CD4-positive, alpha-beta T cell treated with Interleukin-4 for 4 hours (primary cell): ENCODE measurements at places on chromosomes 11 and 22.

DNA sequence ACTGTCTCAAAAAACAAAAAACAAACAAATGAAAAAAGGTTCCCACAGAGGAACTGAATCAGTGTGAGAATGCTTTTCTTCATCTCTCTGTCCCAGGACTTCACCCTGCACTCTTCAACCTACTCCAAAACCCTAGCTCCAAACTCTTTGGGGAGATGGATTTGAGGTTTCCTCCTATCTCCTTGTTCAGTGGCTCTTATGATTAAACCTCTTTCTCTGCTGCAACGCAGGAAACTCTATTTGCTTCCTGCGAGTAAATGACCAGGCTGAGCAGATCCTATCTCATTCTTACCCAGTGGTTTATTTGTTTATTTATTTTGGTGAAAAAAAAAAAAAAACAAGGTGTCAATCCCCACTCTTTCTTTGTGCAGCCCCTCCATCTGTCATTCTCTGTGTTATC is 12.0 kb downstream of the SLC6A5 start:
- no peak for DNase-seq

- no peak for DNase-seq
These were observed 85.5 kb downstream of the APIP start for GRCh38 chr11:34830648-34831047.

DNA sequence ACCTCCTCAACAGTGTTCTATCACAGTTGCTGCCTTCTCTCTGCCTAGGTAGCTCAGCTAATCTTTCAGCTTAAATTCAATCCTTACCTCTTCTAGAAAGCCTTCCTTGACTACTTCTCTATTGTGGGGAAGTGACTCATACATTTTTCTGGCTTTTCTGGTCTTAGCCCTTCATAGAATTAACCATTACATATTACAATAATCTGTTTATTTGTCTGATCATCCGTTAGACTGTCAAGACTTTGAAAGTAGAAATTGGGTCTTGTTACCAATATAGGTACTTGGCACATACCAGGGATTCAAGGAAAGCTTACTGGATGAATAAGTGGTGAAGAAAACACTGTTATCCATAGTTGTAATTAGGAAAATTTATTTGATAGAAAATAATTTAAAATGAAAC is 89.6 kb downstream of the FANCF start:
- DNase-seq: no peak

- DNase-seq: no peak
These were observed 650.1 kb upstream of the RAG2 start for GRCh38 chr11:37248145-37248544.

GRCh38 chr11:97557399-97557798 is 1167.6 kb downstream of the JRKL start:
- DNase-seq: no peak

DNA sequence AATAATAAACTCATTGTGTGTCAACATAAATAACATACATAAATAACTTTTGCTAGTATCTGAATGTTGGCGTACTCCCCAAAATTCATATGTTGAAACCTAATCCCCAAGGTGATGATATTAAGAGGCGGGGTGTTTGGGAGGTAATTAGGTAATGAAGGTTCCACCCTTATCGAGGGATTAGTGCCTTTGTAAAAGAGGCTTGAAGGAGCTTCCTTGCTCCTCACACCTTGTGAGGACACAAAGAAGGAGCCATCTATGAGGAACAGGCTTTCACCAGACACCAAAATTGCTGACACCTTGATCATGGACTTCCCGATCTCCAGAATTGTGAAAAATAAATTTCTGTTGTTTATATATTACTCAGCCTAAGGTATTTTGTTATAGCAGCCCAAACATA is 33.9 kb upstream of the CXCR5 start:
- DNase-seq: no peak

DNA sequence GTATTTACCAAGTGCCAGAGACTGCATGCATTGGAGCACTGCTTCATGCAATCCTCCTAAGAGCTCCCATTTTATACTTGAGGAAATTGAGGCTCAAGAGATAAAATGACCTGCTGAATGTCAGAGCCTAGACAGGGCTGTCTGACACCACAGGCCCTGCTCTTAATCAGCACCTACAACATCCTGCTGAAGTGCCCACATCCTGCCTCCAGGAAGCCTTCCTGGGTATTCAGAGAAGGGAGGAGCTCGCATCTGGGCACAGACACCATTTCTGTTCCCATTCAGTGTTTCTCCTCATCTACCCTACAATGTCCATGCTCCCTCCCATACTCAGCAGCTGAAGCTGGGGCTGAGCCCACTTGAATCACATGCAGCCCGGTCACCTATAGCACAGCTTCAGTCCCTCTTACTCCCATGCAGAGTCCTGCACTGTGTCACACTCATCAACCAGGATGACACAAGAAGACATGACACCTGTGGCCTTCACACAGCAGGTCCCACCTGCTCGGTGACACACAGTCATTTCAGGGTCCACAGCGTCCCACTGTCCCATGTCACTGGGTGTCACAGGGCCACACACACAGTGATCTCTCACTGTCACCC is 53.1 kb downstream of the PDE2A start:
- DNase-seq: peak; percentile 7

GRCh38 chr22:48754611-48755058 is 1073.0 kb downstream of the BRD1 start:
- no peak for DNase-seq

GRCh38 chr11:76114238-76114637 is 92.1 kb downstream of the WNT11 start:
- DNase-seq: no peak

DNA sequence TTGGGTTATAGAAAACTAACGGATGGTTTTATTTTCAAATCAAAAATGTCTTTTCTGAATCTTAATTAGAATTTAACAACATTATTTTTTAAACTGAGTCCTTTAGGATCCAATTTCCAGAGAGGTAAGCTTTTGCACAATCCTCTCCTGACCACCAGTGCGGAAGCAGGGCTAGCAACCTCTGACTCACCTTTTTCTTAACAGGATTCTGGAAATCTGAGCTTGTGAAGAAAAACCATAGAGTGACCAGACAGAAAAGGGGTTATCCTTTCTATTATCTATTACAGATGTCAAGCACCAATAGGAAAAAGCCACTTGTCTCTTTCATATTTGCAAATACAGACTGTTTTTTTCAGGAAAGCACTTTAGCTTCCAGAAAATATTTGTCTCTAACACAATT is 25.3 kb downstream of the ALG9 start:
- no peak for DNase-seq

DNA sequence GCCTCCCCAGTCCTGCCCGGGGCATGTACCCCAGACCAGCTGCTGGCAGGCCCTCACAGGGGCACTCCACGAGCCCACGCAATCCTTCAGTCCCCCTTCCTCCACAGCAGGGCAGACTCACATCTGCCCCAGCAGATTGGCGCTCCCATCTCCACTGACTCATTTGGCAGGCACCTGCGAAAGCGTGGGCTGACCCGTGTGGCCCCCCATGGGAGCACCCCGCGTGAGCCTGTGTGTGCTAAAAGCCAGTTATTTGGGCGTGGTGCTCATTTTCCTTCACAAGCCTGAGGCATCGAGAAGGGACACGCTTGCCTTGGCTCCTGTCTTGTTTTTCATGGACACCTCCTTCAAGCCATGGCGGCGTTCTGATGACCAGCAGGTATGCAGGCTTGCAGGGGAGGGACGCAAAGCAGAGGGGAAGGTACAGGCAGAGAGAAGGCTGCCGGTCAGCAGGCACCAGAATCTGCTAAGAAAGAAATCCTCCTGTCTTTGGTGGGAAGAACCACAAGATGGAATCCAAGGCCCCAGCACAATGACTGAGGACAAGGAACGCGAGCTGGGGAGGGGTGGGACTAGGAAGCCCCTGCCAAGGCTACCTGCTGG is 8.6 kb downstream of the NECTIN1 start:
- no peak for DNase-seq

DNA sequence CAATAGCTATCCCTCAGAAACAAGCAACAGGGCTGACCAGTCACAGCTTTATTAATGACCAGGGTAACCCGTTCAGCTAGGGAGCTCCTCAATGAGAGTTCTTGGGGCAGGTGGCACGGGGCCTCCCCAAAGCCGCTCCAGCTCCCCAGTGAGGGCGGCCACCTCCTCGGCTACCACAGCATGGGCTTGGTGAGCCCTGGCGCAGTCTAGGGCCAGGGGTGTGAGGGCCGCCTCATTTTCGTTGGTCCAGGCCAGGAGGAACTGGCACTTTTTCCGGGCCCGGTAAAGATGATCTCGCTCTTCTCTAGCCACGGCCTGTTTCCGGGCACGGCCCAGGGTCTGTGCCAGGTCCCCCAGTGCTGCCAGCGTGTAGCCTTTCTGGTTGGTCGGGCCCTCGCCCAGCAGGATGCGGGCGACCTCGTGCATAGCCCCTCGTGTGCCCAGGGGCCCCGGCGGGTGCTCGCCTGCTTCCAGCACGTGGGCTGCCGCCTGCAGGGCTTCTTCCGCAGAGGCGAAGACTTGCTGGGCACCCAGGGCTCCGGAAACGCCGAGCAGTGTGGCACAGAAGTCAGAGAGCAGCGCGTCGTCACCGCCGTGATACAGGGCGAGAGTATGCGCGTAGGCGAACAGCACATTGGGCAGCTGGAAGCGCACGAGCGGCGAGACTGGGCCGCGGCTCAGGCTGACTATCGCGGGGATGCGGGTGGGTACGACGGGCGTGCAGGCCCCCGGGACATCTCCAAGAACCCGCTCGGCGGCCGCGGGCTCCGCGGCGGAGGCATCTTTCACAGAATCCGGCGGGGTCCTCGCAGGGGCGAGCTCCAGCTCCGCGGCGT is 913 bp downstream of the ZNHIT2 start:
- peak; percentile 44 for DNase-seq

GRCh38 chr11:86469491-86470388 is 95.1 kb downstream of the CCDC81 start:
- DNase-seq: no peak

GRCh38 chr11:18145837-18146236 is 13.5 kb downstream of the MRGPRX3 start:
- DNase-seq: no peak

DNA sequence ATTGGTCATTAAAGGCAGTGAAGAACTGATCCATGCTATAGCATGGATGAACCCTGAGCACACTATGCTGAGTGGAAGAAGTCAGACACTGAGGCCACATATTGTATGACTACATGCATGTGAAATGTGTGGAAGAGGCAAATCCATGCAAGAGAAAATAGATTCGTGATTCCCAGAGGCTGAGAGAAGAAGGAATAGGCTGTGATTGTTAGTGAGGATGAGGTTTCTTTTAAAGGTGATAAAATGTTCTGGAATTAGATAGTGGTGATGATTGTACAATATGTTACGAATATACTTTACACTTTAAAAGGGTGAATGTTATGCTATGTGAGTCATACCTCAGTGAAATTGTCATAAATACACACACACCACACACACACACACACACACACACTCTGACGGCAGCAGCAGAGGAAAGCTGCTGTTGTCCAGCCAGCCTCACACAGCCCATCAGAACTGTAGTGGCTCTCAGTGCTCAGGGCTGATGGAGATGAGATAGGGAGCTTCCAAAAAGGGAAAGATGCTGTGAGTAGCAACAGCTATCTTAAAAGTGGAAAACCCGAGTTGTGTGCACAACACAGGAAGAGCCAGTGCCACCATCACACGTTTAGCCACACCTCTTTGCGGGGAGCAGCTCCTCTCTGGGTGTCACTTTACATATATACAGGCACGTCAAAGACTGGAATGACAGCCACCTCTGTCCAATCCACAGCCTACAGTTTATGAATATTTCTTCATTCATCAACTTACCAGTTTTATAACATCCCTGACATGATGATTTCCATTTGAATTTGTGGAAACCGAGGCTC is 153.0 kb downstream of the SPATA19 start:
- no peak for DNase-seq

- DNase-seq: no peak
These were observed 279.3 kb upstream of the B3GAT1 start for GRCh38 chr11:134691295-134691873.

DNA sequence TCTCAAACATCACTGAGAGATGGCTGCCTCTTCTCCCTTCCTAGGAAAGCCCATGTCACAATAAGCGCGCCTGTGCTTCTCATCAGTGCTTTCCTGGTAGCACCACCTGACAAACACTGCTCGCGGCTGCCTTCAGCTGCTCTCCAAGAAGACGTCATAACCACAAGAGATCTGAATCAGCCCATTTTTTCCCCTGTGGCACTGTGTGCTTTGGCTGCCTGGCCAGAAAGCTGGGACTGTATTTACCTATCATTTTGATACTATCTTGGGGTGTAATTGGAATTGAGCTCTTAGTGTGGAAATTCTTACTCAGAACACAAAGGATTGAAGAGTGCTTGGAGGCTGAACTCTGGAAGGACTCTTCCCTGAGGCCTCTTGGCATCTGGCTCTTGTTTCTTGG is 50.3 kb upstream of the EHF start:
- DNase-seq: no peak

DNA sequence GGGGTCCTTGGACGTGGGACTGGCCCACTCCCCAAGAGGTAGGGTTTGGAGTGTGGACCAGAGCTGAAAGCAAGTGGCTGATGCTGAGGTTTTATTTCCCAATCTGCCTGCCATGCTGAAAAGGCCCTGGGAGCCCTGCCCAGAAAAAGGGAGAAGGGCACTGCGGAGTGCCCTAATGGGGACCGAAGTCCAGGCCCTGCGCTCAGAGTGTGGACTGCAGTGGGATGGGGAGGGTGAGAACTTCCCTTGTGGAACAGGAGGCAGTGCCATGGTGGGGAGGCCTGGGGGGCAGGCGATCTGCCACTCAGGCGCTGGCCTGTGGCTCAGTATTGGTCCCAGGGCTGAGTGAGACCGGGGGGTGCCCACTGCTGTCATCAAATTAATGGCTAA is 4.3 kb downstream of the GPR152 start:
- DNase-seq: no peak

GRCh38 chr11:92136797-92137196 is 87.8 kb upstream of the FAT3 start:
- DNase-seq: no peak

DNA sequence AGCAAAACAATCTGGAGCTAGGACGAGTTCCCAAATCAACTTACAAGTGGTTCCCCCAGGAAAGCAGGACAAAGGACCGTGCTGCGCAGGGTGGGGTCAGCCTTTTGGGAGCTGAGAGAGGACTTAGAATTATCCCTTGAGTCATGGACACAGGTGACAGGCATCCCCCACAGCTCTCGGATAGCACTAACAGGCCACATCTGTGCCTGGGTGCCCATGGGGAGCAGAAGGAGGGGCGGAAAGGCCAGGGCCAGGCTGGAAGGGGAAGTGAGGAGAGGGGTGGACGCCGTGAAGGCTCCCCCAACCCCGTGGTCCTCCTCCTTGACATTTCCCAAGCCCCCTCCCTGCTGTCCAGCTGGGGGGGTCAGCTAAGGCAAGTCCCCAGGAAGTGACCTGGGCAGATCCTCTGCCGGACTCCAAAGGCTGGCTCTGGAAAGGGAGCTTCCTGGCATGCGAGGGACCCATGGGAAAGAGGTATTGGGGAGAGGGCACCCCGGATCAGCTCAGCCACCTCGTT is 31.6 kb upstream of the A4GALT start:
- no peak for DNase-seq
